IMR-90 (cell line): ENCODE measurements at places on chromosomes 1 and 21. TPM values are rescaled to one million over a fixed set of nuclear protein-coding genes. Genes with fewer than 3 reads are reported as not detected.

TDRD5 gene
- not detected in 2 replicates for total RNA-seq

IL6R gene
- 6.1 and 9.5 TPM in 2 replicates for total RNA-seq

LDLRAD1 gene
- total RNA-seq, result not detected in 2 replicates

GRCh38 chr1:63643926-63644325, 50.7 kb downstream of the PGM1 start:
- no peak for DNase-seq
- H3K27me3 ChIP-seq, result no peaks in the 10 kb centered on the region
- H3K36me3 ChIP-seq, result peaks cover 16% of the 10 kb centered on the region
- H3K4me1 ChIP-seq, result no peaks in the 10 kb centered on the region; the same call in 1 of the 2 replicates

GRCh38 chr1:63873751-63874150, 99.9 kb downstream of the ROR1 start:
- no peaks in the 10 kb centered on the region for H3K36me3 ChIP-seq
- peaks cover 22% of the 10 kb centered on the region for H3K4me1 ChIP-seq
- H3K4me3 ChIP-seq, result no peak overlapping the region
- no peak overlapping the region for H3K27ac ChIP-seq
- peak; percentile 58 for DNase-seq
- H3K27me3 ChIP-seq, result no peaks in the 10 kb centered on the region; the same call in 1 of the 2 replicates

DNA sequence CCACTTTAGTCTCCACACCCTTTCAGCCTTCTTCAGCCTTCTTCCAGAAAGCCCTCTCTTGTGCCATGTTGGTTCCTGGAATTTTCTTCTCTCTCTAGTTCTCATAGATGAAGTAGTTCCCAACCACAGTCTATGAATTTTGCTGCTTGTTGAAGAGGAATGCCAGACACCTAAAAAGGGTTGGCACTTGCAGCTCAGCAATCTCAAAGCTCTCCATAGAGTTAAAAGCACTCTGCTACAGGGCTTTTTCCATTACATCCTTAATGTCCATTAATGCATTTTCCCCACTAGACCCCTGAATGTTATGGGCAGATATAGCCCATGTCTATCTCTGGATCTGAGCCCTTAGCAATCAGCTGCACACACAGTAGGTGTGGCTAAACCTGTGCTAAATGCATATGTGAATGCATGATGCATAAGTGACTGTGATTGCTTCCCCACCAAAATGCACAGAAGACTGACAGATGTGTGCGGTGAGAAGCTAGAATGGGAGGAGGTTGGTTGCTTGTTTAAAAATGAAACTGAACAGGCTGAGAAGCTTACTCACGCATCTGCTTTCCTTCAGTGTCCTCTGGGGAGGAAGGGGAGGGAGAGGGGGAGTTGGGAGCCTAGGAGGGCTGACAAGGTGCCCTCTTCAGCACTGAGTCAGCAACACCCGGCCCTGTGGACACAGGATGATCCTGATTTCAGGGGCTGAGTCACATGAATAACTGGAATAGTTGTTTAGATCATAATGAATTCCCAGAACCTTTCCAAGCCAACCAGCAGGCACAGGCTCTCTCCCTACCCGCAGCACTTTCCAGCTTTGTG, 146.1 kb upstream of the FGGY start:
- peak overlapping the region; percentile 23; the same call in 1 of the 2 replicates for H3K4me3 ChIP-seq
- H3K36me3 ChIP-seq, result no peaks in the 10 kb centered on the region
- peak; percentile 100 for DNase-seq
- peak overlapping the region; percentile 94 for H3K27ac ChIP-seq
- H3K4me1 ChIP-seq, result peaks cover 24% of the 10 kb centered on the region

GRCh38 chr21:31483146-31483545, 139.1 kb upstream of the TIAM1 start:
- H3K27ac ChIP-seq, result no peak overlapping the region
- H3K36me3 ChIP-seq, result no peaks in the 10 kb centered on the region
- no peak for DNase-seq
- no peak overlapping the region for H3K4me3 ChIP-seq

- no peaks in the 10 kb centered on the region for H3K27me3 ChIP-seq
- no peaks in the 10 kb centered on the region for H3K36me3 ChIP-seq
- peaks cover 2% of the 10 kb centered on the region; the same call in 1 of the 2 replicates for H3K4me1 ChIP-seq
- H3K27ac ChIP-seq, result no peak overlapping the region
- DNase-seq, result peak; percentile 34
Observed at GRCh38 chr1:71964188-71964587, 318.2 kb downstream of the NEGR1 start.

DNA sequence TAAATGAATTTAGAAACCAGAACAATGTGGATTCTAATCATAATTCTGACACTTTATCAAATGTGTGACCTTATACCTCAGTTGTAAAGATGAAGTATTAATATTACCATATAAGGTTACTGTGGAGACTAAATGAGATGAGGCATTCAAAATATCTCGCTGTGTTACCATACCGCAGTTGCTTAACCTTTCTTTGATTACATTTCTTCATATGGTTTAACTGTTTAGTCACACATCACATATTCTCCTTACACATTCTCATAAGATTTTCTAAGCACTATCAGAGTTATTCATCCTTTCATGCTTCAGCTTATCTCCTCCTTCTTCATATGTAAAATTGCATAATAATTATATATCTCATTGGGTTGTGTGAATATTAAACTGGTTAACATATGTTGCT, 88.9 kb downstream of the LRRC53 start:
- peak; percentile 79 for DNase-seq
- no peak overlapping the region for H3K4me3 ChIP-seq
- no peaks in the 10 kb centered on the region for H3K36me3 ChIP-seq
- H3K27me3 ChIP-seq, result no peaks in the 10 kb centered on the region
- H3K27ac ChIP-seq, result peak overlapping the region; percentile 99; the same call in 1 of the 2 replicates

DNA sequence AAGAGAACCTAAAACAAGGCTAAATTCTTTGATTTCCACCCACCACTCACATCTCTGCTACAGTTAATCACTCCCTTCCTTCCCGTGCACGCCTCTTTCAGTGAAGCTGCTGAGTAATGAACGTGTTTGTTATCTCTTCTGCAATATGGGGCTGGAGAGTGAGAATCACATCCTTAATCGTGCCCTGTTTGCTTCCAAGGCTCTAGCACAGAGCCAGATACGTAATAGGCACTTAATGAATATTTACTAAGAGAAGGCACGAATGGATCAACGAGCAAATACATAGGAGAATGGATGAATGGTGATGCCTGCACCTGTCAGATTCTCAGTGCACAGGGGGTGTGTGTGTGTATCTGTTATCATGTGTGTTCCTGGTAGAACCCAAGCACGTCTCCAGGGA, 22.1 kb upstream of the FAM43B start:
- H3K36me3 ChIP-seq, result no peaks in the 10 kb centered on the region
- no peak overlapping the region for H3K27ac ChIP-seq
- H3K4me1 ChIP-seq, result no peaks in the 10 kb centered on the region

DNA sequence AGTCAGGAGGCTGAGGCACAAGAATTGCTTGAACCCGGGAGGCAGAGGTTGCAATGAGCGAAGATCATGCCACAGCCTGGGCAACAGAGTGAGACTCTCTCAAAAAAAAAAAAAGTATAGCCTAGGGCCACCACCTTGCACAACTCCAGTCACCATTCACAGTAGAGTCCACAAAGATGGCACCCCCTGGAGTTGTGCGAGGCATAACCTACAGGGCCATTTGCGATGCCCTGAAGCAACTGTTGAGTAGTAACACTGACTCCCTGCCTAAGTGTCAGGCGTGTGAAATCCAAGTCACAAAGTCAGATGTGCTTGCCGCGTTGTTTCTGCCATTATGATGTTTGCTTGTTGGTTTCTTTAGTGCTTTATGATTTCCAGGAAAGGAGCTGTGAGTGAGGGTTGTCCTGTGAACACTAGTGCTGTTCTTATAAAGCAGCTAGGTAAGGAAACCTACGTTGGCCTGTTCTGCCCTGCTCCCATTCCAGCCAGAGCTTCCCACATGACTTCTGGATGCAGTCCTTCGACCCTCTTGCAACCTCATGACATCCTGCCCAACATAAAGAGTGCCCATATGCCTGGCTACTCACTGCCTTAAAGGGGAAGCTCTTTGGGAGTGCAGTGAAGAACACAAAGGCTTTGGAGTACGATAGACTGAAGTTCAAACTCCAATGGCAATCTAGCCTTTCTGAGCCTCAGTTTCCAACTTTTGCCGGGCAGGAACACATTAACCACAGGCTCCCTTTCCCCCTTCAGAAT, 29.8 kb downstream of the FHAD1 start:
- peaks cover 2% of the 10 kb centered on the region; the same call in 1 of the 2 replicates for H3K4me1 ChIP-seq
- H3K27ac ChIP-seq, result no peak overlapping the region
- no peak for DNase-seq
- no peak overlapping the region for H3K4me3 ChIP-seq

- DNase-seq, result peak; percentile 87
- H3K27ac ChIP-seq, result no peak overlapping the region
- peaks cover 12% of the 10 kb centered on the region for H3K4me1 ChIP-seq
- H3K4me3 ChIP-seq, result no peak overlapping the region
- H3K27me3 ChIP-seq, result no peaks in the 10 kb centered on the region
Observed at GRCh38 chr1:212161231-212161781, 123.9 kb upstream of the PPP2R5A start.

- peaks cover 4% of the 10 kb centered on the region; the same call in 1 of the 2 replicates for H3K4me1 ChIP-seq
- H3K27ac ChIP-seq, result no peak overlapping the region
- no peaks in the 10 kb centered on the region for H3K27me3 ChIP-seq
- peaks cover 23% of the 10 kb centered on the region for H3K36me3 ChIP-seq
- DNase-seq, result no peak
Observed at GRCh38 chr1:43541141-43541540, 10.5 kb downstream of the PTPRF start.

- H3K4me1 ChIP-seq, result peaks cover 8% of the 10 kb centered on the region
- H3K27me3 ChIP-seq, result no peaks in the 10 kb centered on the region
- peaks cover 15% of the 10 kb centered on the region for H3K36me3 ChIP-seq
- no peak for DNase-seq
- no peak overlapping the region for H3K4me3 ChIP-seq
Observed at GRCh38 chr1:11056504-11056903, 3.3 kb downstream of the SRM start.

DNA sequence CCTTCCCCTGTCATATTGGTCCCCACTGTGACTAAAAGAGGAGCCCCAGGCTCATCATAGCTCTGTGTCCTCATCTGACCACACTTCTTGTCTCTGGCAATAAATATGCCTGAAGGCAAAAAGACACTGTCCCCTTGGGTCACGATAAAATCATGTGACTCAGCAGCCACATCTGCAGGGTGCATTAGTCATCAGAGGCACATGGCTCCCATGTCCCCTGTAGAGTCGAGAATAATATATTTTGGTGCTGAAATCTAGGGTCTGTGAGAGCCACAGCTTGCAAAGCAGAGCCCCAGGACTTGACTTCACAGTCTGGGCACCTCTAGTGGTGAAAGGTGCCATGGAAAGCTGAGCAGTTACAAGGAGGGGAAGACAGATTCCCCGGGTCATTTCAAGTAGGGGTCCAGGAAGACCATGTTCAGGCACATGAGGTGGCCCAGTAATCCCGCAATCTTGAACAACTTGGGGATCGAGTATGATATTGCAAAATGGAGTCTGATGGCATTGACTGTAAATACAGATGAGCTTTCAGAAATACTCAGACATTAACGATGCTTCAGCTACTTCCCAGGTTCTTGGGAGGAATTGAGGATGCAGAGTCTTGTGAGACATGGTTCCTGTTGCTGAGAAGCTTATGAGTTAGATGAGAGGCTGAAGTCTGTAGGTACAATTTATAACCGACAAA, 68.6 kb downstream of the SLC35F3 start:
- H3K4me1 ChIP-seq, result no peaks in the 10 kb centered on the region
- H3K27ac ChIP-seq, result no peak overlapping the region
- no peak overlapping the region for H3K4me3 ChIP-seq
- H3K36me3 ChIP-seq, result no peaks in the 10 kb centered on the region

DNA sequence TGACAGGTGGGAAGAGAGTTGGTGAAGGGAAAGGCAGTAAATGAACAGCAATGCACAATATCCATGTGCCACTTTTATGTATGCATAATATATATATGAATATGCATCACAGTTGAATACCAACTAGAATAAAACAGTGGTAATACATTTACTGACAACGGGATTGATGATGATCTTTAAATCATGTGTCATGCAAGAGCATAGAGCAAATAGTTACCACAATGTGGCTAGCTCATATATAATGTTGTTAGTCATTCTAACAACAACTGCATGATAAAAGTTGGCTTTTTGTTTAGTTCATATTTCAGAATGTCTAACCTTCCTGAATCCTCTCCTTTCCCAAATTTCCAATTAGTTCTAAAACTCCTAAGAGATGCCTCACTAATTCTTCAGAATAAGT, 46.4 kb downstream of the GORAB start:
- H3K4me1 ChIP-seq, result no peaks in the 10 kb centered on the region
- H3K4me3 ChIP-seq, result no peak overlapping the region
- H3K27me3 ChIP-seq, result no peaks in the 10 kb centered on the region
- no peak overlapping the region for H3K27ac ChIP-seq
- peak; percentile 32 for DNase-seq
- no peaks in the 10 kb centered on the region for H3K36me3 ChIP-seq

DNA sequence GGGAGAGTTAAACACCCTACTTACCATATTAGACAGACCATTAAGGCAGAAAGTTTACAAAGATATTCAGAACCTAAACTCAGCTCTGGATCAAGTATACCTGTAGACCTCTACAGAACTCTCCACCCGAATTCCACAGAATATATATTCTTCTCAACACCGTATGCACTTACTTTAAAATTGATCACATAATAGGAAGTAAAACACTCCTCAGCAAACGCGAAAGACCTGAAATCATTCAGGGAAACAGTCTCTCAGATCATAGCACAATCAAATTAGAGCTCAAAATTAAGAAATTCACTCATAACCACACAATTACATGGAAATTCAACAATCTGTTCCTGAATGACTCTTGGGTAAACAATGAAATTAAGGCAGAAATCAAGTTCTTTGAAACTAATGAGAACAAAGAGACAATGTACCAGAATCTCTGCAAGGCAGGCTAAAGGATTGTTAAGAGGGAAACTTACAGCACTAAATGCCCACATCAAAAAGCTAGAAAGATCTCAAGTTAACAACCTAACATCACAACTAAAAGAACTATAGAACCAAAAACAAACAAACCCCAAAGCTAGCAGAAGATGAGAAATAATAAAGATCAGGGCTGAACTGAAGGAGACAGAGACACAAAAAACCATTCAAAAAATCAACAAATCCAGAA, 19.1 kb downstream of the CD84 start:
- H3K4me3 ChIP-seq, result no peak overlapping the region
- H3K36me3 ChIP-seq, result no peaks in the 10 kb centered on the region

GRCh38 chr1:160284220-160284781, 632 bp downstream of the PEX19 start:
- H3K27me3 ChIP-seq, result no peaks in the 10 kb centered on the region
- peak; percentile 76 for DNase-seq
- H3K36me3 ChIP-seq, result peaks cover 22% of the 10 kb centered on the region
- H3K27ac ChIP-seq, result peak overlapping the region; percentile 68

- no peaks in the 10 kb centered on the region for H3K27me3 ChIP-seq
- no peak for DNase-seq
- no peak overlapping the region for H3K4me3 ChIP-seq
- no peaks in the 10 kb centered on the region for H3K4me1 ChIP-seq
Observed at GRCh38 chr1:237270353-237270752, 228.4 kb downstream of the RYR2 start.

- no peak overlapping the region for H3K4me3 ChIP-seq
- no peak overlapping the region for H3K27ac ChIP-seq
- H3K4me1 ChIP-seq, result peaks cover 5% of the 10 kb centered on the region; the same call in 1 of the 2 replicates
- no peaks in the 10 kb centered on the region for H3K36me3 ChIP-seq
- DNase-seq, result no peak
- peaks cover 16% of the 10 kb centered on the region for H3K27me3 ChIP-seq
Observed at GRCh38 chr1:6704746-6705145, 3.1 kb upstream of the DNAJC11 start.
